NCI-H2029 treated with DMSO at 0.1 percent for 48 hours (cell line): ENCODE measurements at places on chromosomes 13 and 19.

DNA sequence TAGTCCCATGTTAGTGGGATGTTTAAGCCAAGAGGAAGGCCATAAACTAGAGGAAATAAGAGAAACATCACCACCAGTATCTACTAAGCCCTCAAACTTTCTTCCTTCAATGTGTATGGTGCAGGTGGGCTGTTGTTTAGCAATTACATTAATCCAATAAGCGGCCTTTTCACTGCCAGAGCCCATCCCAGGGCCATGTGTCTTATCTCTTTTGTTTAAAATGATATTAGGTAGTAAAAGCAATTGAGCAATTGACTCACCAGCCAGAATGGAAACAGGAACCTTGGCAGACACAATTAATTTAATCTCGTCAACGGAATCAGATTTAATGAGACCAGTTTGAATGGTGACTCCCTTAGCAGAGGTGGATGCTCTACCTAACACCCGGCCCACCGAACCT, 1503.5 kb downstream of the UQCRFS1 start:
- no peak for DNase-seq

DNA sequence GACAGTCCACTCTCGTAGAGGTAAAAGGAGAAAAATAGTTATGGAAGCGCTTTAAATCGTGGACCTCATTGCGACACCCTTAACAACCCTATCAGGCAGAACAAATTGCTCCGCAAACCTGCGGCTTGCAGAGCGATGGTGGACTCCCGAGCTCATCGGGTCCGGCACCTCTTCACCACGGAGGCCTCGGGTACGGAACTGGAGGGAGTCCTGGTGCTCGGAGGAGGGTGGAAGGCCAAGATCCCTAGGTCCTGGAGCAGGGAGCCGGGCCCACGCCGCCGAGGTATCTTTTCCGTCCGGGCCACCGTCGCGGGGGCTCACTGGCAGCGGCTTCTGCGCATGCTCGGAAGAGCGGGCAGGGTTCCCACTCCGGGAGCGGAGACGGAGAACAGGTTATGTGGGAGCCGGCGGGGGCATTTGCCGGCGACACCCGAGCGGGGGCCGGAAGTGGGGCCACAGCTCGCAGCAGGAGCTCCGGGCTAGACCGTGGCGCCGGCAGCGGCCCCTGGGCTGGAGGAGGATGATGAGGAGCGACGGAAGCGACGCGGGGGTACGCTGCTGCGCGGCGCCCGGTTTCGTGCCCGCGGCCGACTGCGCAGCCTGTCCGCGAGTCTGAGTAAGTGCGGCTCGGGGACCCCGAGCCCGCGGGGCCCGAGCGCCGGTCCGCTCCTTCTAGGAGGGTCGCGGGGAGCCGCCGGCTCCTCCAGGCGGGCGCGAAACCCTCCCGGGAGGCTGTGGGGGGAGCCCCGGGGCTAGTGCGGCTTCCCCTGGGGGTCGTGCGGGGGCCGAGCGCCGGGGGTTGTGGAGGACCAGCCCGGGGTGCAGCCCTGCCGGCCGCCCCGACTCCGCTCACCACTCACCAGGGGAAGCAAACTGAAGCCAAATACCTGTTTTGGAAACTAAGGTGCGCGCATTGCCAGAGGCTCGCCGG, at the start of gene ABHD13:
ABHD13 (plus strand) TSS at position 349 of the 931 bp plus-strand sequence. CDS start 10,827 bp downstream, outside the sequence.
- DNase-seq: no peak

DNA sequence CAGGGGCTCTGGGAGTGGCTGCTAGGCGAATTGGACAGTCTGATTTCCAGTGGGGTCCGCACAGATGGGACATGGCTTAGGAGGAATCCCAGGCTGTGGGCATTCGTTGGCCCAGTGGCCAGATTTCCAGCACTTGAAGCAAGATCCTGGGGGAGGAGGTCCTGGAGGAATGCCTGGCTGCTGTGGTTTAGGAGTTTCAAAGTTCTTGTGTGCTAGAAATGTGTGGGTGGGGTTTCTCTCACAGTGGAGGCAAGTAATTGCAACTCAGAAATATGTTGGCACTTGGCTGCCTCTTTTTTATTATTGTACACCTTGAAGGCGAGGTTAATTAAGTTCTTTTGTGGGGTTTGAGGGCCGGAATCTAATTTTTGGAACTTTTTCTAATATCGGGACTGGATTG, 17.1 kb downstream of the IGFL3 start:
- no peak for DNase-seq

- no peak for DNase-seq
Measured at GRCh38 chr13:64069892-64070291, 2654.2 kb upstream of the PCDH20 start.

DNA sequence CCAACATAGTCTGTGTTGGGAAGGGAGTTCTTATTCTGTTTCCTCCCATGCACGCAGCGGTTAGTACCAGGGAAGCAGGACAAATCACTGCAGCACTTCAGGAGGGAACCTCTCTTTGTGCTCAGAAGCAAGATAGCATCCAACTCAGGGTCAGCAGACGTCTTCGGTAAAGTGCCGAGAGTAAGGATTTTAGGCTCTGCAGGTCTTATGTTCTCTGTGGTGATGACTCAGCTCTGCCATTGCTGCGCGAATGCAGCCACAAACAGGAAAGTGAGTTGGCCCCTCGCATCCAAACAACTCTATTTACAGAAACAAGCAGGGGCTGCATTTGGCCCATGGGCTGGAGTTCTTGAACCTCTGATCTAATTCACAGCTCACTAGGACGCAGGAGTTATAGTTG, 122.1 kb upstream of the SPATA13 start:
- no peak for DNase-seq

DNA sequence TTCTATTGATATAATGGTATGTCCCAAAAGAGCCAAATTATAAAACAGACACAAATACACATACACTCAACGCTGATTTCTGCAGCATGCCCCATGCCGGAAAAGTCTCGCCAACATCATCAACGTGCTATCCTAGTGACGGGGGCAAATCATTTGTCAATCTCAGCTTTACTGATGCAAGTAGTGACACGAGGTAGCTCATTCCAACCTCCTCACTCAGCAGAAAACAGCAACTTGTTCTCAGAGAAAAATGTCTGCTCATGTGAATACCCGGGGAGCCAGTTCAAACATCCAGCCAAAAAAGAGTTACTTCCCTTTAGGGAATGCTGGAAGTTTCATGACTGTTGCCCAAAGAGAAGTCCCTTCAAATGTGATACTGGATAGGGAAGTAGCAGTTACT, 46.3 kb downstream of the SOX21 start:
- no peak for DNase-seq

GRCh38 chr13:45768656-45769479, 66.7 kb downstream of the CBY2 start:
- DNase-seq: no peak

- DNase-seq: no peak
Measured at GRCh38 chr13:26551255-26551860, 6.1 kb upstream of the WASF3 start.

DNA sequence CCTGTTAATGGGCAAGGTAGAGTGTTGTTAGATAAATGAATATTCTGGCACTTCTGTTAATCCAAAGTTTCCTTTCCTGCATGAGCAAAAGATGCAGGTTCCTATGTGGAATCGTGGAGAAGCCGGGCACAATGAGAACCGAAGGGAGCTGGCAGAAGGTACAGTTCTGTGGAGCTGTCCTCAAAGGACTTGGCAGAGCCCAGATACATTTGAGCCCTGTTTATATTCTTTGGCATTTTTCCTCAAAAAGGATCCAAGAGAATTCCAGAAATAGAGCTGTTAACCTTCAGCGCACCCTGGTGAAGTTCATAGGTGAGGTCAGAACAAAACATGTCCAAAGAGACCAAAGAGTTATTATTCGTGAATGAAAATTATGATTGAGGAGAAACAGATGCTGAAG, 4.0 kb upstream of the DLEU7 start:
- no peak for DNase-seq

GRCh38 chr19:42380155-42380554, 9.9 kb downstream of the CNFN start:
- DNase-seq: no peak

GRCh38 chr19:5170329-5170745, 170.3 kb downstream of the PTPRS start:
- no peak for DNase-seq

GRCh38 chr13:41751734-41752445, 209.0 kb downstream of the VWA8 start:
- DNase-seq: no peak

- no peak for DNase-seq
Measured at GRCh38 chr13:51134763-51135365, 23.8 kb upstream of the C13orf42 start.

DNA sequence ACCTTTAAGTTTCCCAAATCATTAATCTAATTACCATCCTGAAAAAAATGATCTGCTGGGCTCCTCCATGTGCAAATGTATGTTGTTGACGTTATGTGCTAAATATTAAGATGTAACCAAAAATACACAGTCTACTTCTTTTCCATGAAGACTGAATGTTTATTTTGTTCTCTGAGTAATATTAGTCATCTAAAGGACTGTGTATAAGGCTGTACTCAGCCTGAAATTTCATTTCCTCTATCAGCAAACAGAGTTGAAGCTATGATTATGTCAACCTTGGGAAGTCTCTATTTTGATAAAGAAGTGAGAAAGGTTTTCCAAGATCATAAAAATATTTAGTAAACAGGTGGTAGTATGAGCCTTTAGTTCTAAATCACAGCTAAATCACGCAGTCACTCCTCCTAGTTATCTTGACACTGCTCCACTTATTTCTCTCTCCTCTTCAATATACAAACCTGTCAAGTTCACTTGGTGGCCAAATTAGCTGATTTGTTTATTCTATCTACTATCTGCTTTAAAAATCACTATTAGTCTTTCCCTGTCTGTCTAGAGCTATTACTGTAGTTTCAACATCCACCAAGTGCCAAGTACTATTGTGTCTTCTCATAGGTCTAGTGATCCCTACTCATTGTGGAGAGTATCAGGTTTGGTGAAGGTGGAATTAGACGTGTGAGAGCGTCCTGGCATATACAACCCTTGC, 211.7 kb upstream of the STARD13 start:
- DNase-seq: no peak

- DNase-seq: no peak
Measured at GRCh38 chr19:35713904-35714495, 3.8 kb upstream of the KMT2B start.

GRCh38 chr13:41085961-41086585, 24.8 kb downstream of the WBP4 start:
- no peak for DNase-seq

DNA sequence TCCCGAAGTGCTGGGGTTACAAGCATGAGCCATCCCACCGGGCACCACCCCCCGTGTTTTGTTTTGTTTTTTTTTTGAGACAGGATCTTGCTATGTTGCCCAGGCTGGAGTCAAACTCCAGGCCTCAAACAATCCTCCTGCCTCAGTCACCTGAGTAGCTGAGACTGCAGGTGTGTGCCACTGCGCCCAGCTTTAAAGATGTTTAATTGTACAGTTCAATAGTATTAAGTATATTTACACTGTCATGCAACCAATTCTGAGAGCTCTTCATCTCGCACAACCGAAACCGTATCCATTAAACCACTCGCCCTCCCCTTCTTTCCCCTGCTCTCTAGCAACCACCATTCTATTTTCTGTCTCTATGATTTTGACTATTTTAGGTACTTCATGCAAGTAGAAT, 15.6 kb downstream of the NUCB1 start:
- DNase-seq: peak; percentile 71

GRCh38 chr13:40220299-40220935, 446.0 kb downstream of the FOXO1 start:
- DNase-seq: no peak

DNA sequence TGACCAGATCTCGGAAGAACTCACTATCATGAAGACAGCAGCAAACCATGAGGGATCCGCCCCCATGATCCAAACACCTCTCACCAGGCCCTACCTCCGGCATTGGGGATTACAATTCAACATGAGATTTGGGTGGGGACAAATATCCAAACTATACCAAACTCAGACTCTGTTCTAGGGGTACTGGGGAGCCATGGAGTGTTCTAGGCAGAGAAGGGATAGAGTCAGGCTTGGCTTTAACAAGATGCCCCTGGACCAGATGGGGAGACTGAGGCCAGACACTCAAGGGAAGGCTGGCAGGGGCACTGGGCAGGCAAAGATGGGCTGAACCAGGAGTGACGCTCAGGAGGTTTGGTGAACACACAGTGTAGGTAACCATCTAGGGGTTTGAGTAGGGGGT, 11.9 kb upstream of the SCN1B start:
- no peak for DNase-seq

DNA sequence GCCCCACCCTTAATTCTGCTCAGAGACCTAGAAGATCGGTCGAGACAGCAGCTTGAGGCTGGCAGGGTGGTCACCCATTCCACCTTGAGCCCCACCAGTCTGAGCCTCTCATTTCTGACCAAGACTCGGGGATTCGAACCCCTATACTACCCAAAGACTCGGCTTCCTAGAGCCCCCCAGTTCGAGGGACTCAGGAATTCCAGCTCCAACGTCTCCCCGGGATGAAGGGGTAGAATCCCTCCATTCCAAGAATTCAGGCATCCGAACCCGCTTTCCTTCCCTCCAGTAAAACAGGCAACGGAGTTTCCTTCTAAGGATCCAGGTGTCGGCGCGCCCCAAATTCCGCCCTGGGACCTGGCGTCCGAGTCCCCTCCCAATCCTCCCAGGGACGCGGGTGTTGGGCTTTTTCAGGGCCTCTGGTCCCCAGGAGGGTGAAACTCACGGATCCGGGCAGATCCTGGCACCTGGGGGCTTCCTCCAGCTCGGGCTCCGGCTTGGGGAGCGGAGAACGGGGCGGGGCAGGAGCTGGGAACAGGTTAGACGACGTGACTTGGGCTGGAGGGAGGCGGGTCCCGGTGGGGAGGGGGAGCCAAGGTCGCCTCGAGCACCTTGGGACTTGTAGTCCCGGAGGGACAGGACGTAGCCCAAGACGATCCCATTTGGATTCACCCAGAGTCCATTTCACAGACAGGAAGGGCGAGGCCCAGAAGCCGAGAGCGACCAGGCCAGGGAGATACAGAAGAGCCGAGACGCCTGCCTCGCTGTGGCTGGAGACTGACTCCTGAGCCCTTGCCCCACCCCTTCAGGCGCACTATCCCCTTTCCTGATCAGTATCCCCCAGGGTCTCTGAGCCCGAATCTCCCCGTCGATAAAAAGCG, at the start of gene PPP1R13L:
PPP1R13L (minus strand) TSS at position 513 of the 878 bp plus-strand sequence. CDS start 6,751 bp downstream, outside the sequence.
- peak; percentile 61 for DNase-seq

GRCh38 chr13:51000571-51001260, 91.1 kb downstream of the RNASEH2B start:
- DNase-seq: peak; percentile 63

GRCh38 chr13:77492982-77493381, 42.5 kb upstream of the SCEL start:
- DNase-seq: peak; percentile 42

DNA sequence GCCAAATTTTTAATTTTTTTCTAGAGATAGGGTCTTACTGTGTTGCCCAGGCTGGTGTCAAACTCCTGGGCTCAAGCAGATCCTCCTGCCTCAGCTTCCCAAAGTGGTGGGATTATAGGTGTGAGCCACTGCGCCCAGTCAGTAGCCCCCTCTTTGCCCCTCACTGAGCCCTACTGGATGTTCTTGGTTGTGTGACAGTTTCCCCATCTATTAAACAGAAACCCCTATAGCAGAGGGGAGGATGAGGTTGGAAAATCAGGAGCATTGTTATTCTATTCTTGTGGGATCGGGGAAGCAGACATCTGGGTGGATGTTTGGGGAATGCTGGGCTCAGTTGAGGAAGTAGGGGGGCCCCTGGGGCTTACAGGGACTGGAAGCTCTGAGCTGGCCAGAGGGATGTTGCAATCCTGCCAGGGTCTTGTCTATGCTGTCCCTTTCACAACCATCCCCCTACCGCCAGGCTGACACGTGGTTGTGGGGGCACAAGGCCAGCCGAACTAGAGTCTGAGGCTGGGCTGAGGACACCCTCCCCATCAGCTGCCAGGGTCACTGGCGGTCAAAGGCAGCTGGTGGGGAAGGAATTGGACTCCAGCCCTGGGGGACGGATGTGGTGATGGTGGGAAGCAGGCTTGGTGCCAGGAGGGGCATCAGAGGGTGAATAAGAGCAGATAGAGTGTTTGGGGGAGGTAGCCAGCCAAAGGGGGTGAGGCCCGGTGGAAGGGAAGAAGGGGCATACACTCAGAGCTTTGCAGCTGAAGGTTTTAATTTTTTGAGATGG, 10.9 kb downstream of the APOC1 start:
- DNase-seq: no peak
